Endothelial cell (in vitro differentiated cells): ENCODE measurements at places on chromosomes 1 and 21.

- DNase-seq, result no peak
These were observed 75.1 kb downstream of the PGM1 start for GRCh38 chr1:63668298-63668697.

- DNase-seq, result no peak
These were observed 859.0 kb upstream of the B3GALT2 start for GRCh38 chr1:194045416-194045815.

DNA sequence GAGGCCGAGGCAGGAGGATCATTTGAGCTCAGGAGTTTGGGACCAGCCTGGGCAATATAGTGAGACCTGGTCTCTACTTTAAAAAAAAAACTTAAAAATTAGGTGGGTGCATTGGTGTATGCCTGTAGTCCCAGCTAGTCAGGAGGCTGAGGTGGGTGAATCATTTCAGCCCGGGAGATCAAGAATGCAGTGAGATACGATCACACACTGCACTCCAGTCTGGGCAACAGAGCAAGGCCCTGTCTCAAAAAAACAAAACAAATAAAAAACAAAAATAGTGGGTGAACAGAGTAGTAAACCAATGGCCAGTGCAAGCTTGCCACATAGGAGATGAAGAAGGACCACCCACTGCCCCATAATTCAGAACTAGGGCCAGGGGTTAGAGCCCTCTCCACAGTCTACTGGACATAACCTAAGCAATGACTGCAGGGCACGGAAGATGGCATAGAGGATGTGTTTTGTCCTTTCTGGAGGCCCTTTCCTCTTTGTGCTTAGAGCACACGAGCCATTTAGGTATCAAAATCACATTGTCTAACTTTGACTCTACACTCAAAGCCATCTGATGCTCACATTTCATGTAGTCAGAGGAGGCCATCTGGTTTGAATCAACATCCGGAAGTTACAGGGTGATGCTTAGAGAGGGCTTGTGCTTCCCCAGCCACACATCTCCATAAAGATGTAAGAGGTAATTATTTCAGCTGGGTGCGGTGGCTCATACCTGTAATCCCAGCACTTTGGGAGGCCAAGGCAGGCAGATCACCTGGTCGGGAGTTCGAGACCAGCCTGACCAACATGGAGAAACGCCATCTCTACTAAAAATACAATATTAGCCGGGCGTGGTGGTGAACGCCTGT is 12.6 kb downstream of the CD2 start:
- DNase-seq, result no peak

- DNase-seq, result peak; percentile 47
These were observed 3.7 kb downstream of the CCDC24 start for GRCh38 chr1:43994794-43995790.

- no peak for DNase-seq
These were observed 166.5 kb downstream of the LMO4 start for GRCh38 chr1:87495147-87495546.

DNA sequence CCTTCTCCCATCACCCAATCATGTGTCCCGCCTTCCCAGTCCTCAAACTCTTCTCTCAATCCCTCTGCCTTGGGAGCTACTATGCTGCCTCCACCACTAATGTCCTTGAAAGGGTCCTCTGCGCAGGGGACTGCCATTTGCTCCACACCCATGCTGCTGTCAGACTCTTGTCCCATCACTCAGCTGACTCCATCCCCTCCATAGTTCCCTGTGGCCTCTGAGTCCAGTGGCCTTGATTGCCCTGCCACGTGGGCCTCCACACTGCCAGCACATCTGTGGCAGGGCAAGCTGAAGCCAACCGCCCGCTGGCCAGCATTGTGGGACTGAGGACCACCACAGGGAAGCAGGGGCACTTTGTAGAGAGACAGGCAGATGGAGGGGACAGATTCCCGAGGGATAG is 1.3 kb upstream of the TNNT2 start:
- no peak for DNase-seq

- no peak for DNase-seq
These were observed 78.1 kb downstream of the NKAIN1 start for GRCh38 chr1:31161571-31161970.

DNA sequence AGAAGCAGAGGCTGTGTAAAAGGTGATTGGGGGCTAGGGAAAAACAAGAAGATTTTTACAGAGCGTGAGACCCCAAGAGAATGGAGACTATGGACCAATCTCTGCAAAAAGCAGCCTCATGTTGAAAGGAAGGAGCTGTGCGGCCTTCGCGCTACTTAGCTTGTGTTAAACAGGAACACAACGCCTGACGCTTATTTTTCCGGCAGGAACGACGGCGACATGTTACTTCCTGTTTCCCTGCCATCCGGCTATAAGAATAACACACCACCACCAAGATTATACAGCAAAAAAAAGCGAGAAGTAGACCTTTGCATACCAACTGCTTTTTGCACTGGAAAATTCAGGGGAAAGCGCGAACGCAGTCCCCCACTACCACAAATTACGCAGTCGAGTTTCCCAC is 272.7 kb downstream of the FAM72C start:
- DNase-seq, result no peak

GRCh38 chr21:19700476-19700875 is 1296.9 kb upstream of the TMPRSS15 start:
- DNase-seq, result no peak

GRCh38 chr1:228099331-228099732 is 3.8 kb downstream of the C1orf35 start:
- no peak for DNase-seq

- no peak for DNase-seq
These were observed 70.0 kb downstream of the LGR6 start for GRCh38 chr1:202263628-202264027.

GRCh38 chr21:41545500-41546359 is 37.8 kb upstream of the TMPRSS2 start:
- DNase-seq, result no peak

DNA sequence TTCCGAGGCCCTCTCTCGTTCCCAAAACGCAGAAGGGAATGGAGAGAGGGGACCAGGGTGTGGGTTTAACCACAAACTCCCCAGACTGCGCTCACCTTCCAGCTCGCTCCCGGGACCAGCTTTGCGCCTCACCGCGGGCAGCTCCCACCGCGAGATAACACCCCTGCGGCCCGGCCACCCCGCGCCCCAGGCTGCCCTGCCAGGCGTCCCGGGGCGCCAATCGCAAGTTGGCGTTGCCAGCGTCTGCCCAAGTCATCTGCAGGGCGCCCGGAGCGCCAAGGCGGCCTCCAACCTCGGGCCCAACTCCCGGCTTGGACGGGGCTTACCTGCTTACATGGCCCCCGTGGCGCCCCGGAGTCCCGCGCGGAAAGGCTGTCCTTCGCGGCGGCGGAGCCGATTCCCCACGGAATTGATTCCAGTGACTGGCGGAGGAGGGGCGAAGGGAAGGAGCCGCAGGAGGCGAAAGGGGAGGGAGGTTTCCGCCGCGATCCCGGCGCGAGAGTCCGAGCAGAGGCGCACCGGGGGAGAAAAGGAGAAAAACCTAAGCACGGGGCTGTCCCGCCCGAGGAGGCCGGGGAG is 456 bp downstream of the PTPN14 start:
- DNase-seq, result no peak

- no peak for DNase-seq
These were observed 1.5 kb upstream of the PPP2R5A start for GRCh38 chr1:212283741-212284140.

DNA sequence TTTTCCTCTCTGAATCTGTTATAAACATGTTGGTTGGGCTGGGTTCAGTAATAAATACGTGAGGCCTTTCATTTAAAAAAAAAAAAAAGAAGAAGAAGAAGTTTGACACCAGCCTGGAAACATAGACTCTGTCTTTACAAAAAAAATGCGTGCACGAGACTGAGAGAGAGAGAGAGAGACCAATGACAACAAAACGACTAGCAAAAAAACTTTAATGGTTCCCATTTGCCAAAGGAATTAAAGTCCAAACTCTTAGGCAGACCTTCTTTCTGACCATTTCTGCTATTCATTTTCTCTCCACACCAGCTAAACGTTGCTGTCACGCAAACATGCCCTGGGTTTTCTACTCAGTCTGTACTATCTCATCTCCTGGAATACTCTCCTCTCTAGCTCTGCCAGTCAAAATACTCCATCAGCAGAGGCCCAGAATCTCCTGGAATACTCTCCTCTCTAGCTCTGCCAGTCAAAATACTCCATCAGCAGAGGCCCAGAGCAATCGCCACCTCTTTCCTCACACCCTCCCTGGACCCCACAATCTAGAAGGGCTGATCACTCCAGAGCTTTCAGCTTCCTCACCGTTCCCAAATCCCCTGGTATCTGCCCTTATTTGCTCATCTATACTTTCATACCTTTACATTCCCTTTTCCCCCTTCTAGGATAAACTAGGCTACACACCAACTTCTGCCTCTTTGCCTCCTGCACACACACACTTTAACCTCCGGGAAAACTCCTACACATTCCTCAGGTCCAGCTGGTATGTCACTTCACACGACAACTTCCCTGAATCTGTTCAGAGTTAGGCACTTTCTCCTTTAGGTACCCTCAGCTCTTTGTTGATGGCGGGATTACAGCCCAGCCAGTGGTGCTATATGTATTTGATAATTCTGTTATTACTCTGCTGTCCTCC is 100.0 kb downstream of the CDC7 start:
- no peak for DNase-seq

GRCh38 chr1:78640462-78640861 is 9.2 kb upstream of the IFI44 start:
- no peak for DNase-seq

GRCh38 chr1:90728502-90729287 is 11.6 kb upstream of the BARHL2 start:
- DNase-seq, result no peak

GRCh38 chr21:17901458-17902079 is 82.4 kb upstream of the C21orf91 start:
- DNase-seq, result no peak

GRCh38 chr1:170284951-170285350 is 139.2 kb downstream of the NTMT2 start:
- DNase-seq, result no peak

- DNase-seq, result no peak
These were observed 178.4 kb downstream of the SIPA1L2 start for GRCh38 chr1:232451506-232451905.

- DNase-seq, result no peak
These were observed 618 bp downstream of the C1orf226 start for GRCh38 chr1:162381941-162382750.

- no peak for DNase-seq
These were observed 29.4 kb upstream of the CD101 start for GRCh38 chr1:116971965-116972673.

DNA sequence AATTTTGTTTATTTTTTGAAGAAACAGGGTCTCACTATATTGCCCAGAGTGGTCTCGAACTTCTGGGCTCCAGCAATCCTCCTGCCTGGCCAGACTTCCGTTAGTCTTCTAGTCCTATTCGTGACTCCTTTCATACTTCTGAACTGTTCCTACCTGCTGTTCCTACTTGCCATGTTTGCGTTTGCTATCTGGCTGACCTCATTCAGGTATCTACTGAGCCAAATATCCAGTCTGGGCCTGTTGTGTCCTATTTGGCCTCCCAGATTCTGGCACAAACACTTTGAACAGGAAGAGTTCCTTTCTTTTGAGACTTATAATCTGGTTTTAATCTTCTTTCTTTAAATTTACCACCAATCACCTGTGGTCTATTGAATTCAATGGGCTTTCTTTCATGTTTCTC is 6.9 kb upstream of the NR1I3 start:
- no peak for DNase-seq

- DNase-seq, result no peak
These were observed at the start of gene EPHA8 for GRCh38 chr1:22562584-22563583. Gene EPHA8 (plus strand): TSS chr1:22563489. CDS start chr1:22563636, 147 bp downstream.

- no peak for DNase-seq
These were observed 1369.9 kb downstream of the KCNT2 start for GRCh38 chr1:195238313-195238712.

GRCh38 chr1:247322849-247323586 is 8.6 kb downstream of the ZNF496 start:
- DNase-seq, result no peak

GRCh38 chr1:233268389-233269022 is 27.0 kb downstream of the PCNX2 start:
- no peak for DNase-seq

GRCh38 chr1:72690871-72691270 is 408.5 kb upstream of the NEGR1 start:
- no peak for DNase-seq

DNA sequence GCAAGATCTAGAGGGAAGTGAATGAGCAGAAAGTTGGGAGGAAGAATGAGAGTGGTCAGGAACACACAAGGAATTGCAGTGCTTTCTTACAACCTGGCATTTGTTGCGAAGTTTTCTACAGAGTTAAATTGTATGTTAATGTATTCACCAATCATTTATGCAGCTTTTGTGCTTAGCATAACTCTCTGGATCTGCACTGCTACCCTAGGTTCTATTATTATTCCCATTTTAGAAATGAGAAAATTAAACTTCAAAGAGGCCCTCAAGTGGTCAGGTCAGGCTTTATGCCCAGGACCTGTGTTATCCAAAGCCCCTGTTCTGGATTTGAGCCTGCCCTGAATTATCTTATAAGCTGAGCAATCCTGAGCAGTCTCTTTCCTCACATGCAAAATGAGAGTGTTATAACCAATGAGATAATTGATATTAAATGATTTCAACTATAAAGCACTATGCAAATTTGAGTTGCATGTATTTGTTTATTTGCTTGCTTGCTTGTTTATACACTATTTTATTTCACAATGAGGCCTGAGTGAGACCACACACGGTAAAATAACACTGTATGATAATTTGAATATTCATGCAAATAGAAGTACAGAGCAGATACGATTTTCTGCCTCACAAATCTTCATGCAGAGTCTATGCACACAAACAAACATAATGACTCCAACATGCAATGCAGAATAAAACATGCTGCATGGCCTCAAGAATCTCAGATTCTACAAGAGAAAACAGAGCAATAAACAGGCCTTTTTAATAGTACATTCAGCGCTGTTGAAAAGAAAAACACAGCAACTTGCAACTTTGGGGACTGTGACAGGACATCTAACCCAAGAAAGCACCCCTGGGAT is 323.0 kb downstream of the PLPP3 start:
- no peak for DNase-seq

- DNase-seq, result no peak
These were observed 138.0 kb downstream of the TRABD2B start for GRCh38 chr1:47859092-47859743.

DNA sequence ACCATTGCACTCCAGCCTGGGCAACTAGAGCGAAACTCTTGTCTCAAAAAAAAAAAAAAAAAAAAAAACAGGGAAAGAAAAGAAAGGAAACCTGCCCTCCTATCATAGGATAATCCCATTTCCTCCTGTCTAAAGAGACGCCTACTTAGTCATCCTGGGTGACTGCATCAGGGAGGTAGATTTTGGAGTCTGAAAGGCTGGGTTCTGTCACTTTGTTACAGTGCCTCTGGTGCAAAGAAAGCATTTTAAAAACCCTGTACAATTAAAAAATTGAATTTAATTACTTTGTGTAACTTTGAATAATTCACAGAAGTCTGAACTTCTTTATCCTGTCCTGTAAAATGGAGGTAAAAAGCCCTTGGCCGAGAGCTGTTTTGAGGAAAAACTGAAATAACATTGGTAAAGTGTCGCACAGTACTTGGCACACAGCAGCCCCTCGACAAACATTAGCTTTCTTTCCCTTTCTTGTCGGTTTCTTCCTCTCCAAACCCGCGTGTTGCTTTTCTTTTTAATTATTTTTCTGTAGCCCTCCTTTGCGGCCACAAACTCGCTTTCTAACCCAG is 657 bp upstream of the HDAC1 start:
- DNase-seq, result no peak
